Esophagus squamous epithelium (tissue), 5 donors: ENCODE measurements at places on chromosomes 12 and 14. TPM values are rescaled to one million over a fixed set of nuclear protein-coding genes. Genes with fewer than 3 reads are reported as not detected.

The KRT6A gene
- total RNA-seq: 17,128 TPM

GRCh38 chr14:103867020-103867419 lies 19.6 kb upstream of the PPP1R13B start:
- DNase-seq: no peak
- H3K4me3 ChIP-seq: no peak overlapping the region
- no peaks in the 10 kb centered on the region for H3K27me3 ChIP-seq
- no peaks in the 10 kb centered on the region for H3K36me3 ChIP-seq

The ANG gene
- total RNA-seq: 15.1 TPM

GRCh38 chr12:57891542-57892228 lies 45.2 kb upstream of the CTDSP2 start:
- no peaks in the 10 kb centered on the region for H3K36me3 ChIP-seq
- H3K27ac ChIP-seq: peak overlapping the region; percentile 92
- H3K4me1 ChIP-seq: peaks cover 92% of the 10 kb centered on the region
- H3K27me3 ChIP-seq: no peaks in the 10 kb centered on the region
- H3K4me3 ChIP-seq: no peak overlapping the region

DNA sequence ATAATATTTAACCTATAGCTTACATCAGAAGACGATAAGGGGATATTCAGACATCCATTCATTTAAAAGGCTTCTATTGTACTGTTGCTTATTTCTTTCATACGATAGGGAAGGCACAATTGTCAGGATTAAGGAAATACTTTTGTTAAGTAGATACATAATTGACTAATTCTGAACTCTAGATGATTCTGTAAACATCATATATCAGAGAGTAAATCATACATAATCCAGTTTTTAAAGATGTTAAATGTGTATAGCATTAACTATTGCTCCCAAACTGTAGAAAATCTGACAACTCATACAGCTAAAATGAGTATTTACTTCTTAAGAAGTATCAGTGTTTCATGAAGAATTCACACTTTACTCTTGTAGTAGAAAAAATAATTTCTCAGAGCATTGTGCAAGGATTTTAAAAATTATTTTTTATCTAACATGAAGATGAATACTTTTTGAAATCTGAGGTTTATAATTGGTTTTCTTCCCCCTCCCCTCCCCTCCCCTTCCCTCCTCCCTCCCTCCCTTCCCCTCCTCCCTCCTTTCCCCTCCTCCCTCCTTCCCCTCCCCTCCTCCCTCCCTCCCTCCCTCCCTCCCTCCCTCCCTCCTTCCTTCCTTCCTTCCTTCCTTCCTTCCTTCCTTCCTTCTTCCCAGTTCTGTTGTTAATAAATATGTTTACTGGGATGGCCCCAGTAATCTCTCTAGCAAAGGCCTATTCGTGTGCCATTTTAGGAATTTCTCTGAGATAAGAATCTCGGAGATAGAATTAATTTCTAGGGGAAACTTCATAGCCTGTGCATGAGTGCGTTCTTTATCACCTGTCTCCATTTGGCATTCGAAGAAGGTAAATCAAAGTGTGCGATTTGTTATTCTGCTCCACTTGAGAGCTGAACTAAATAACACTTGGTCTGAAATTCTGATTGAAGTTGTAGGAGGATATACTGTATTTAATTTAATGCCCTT lies 2.3 kb downstream of the NPAS3 start:
- H3K36me3 ChIP-seq: no peaks in the 10 kb centered on the region
- H3K4me3 ChIP-seq: peak overlapping the region; percentile 81
- H3K4me1 ChIP-seq: peaks cover 25% of the 10 kb centered on the region

DNA sequence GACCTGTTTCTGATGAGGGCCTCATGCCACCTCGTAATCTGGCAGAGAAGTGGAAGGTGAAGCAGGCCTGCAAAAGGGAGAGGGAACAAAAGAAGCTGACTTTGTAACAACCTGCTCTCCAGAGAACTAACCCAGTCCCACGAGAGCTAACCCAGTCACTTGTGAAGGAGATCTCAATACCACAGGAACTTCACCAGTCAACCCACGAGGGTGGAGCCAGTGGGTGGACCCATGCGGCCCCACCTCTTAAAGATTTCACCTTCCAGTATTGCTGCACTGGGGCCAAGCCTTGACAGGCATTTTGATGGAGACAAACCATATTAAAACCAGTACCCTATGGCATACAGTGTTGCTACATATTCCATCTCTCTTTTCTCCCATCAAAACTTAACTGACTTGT lies 55.1 kb downstream of the SERPINA10 start:
- H3K4me1 ChIP-seq: no peaks in the 10 kb centered on the region
- DNase-seq: no peak
- no peak overlapping the region for H3K4me3 ChIP-seq
- H3K27me3 ChIP-seq: no peaks in the 10 kb centered on the region
- no peak overlapping the region for H3K27ac ChIP-seq
- no peaks in the 10 kb centered on the region for H3K36me3 ChIP-seq

- DNase-seq: no peak
- H3K27ac ChIP-seq: no peak overlapping the region
- H3K4me1 ChIP-seq: no peaks in the 10 kb centered on the region
- H3K36me3 ChIP-seq: no peaks in the 10 kb centered on the region
- no peaks in the 10 kb centered on the region for H3K27me3 ChIP-seq
These were observed 477.5 kb downstream of the RAD51B start for GRCh38 chr14:68297039-68297438.

GRCh38 chr12:6262623-6263022 lies 47.9 kb upstream of the PLEKHG6 start:
- H3K4me1 ChIP-seq: peaks cover 34% of the 10 kb centered on the region
- H3K4me3 ChIP-seq: no peak overlapping the region
- no peaks in the 10 kb centered on the region for H3K27me3 ChIP-seq

The MFAP5 gene
- total RNA-seq: 27.7 TPM

DNA sequence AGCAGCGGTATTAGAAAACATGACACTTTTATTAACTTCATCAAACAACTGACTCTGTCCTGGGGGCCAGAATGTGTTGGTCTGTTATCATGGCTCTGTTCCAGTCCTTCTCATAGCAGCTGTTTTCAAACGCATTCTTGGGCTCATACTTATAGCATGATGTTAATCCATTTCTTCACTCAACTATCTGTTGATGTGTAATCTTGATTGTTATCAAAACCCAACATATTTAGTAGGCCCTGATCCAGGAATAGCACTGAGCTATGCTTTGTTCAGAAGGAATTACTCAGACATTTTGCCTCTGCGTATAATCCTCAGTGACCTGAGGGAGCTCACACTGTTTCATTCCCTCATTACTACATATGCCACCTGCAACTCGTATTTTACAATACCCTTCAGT lies 315.9 kb downstream of the BMP4 start:
- H3K27me3 ChIP-seq: no peaks in the 10 kb centered on the region
- no peak for DNase-seq
- H3K27ac ChIP-seq: no peak overlapping the region

GRCh38 chr12:3698218-3698974 lies 54.5 kb downstream of the CRACR2A start:
- no peak overlapping the region for H3K27ac ChIP-seq
- no peaks in the 10 kb centered on the region for H3K27me3 ChIP-seq
- peaks cover 4% of the 10 kb centered on the region for H3K36me3 ChIP-seq
- H3K4me3 ChIP-seq: no peak overlapping the region
- no peak for DNase-seq
- H3K4me1 ChIP-seq: no peaks in the 10 kb centered on the region

DNA sequence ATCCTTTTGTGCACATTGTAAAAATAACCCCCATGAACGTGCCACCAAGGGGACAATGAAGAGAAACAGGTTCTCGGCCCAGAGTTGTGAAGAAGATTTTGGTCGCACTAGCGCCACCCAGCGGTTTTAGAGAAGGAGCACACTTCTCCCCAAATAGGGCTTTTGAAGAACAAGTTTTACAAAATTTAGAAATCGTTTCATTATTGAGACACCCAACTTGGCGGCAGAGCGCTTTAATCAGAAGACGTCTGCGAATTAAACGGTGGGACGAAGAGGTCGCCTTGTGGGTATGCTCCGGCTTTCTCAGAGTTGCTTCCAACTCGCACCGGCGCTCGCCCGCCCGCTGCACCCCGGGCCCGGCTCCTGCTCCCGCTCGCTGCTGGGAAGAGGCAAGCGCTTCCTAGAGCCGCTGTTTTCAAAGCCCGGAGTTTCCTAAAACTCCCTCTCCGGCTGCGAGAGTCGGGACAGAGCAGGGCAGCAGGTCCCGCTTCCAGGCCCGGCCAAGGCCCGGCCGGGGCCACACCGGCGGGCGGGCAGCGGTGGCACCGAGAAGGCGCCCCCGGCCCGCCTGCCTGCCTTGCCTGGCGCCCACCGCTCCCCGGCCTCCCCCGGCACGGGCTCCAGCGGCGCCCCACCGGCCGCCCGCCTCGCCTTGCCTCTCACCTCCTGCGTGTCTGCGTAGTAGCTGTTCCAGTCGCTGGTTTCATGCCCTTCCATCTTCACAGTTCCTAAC lies 645 bp downstream of the FOXA1 start:
- DNase-seq: no peak
- no peaks in the 10 kb centered on the region for H3K36me3 ChIP-seq
- H3K27ac ChIP-seq: peak overlapping the region; percentile 89
- H3K27me3 ChIP-seq: peaks cover 99% of the 10 kb centered on the region
- H3K4me1 ChIP-seq: peaks cover 70% of the 10 kb centered on the region
- peak overlapping the region; percentile 64 for H3K4me3 ChIP-seq

GRCh38 chr14:105146976-105147635 lies 21.5 kb downstream of the JAG2 start:
- no peak overlapping the region for H3K4me3 ChIP-seq
- H3K27ac ChIP-seq: no peak overlapping the region
- H3K27me3 ChIP-seq: no peaks in the 10 kb centered on the region
- no peak for DNase-seq
- no peaks in the 10 kb centered on the region for H3K4me1 ChIP-seq

DNA sequence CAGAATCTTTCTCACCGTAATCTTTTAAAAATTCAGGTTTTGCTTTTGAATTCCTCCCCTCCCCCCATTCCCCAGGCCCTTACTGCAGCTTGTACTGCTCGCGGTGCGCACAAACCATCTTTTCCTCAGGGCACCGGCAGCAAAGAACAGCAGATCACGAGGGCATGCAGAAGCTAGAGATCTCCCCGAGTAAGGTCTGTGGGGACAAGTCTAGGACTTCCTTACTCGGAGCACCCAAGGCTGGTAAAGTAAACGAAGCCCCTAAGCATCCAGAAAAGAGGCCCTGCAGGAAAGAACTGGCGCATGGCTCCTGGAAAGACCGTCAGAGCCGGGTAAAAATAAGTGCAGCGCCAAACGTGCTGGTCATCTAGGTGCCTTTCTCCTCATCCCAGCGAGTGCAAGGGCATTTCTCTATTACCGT lies 727 bp downstream of the LDHB start:
- H3K4me1 ChIP-seq: peaks cover 35% of the 10 kb centered on the region
- peak overlapping the region; percentile 92 for H3K27ac ChIP-seq
- no peaks in the 10 kb centered on the region for H3K36me3 ChIP-seq
- no peak for DNase-seq
- H3K27me3 ChIP-seq: no peaks in the 10 kb centered on the region

The KRT81 gene
- total RNA-seq: not detected

The GLS2 gene
- 4.9 TPM for total RNA-seq

GRCh38 chr12:116365114-116365513 lies 87.6 kb upstream of the MED13L start:
- H3K27ac ChIP-seq: no peak overlapping the region
- H3K27me3 ChIP-seq: no peaks in the 10 kb centered on the region
- H3K36me3 ChIP-seq: no peaks in the 10 kb centered on the region
- no peaks in the 10 kb centered on the region for H3K4me1 ChIP-seq

- H3K27ac ChIP-seq: no peak overlapping the region
- DNase-seq: no peak
- no peak overlapping the region for H3K4me3 ChIP-seq
- H3K4me1 ChIP-seq: no peaks in the 10 kb centered on the region
These were observed 544.7 kb downstream of the ETNK1 start for GRCh38 chr12:23169696-23170013.

GRCh38 chr14:65423982-65424381 lies 11.5 kb downstream of the FUT8 start:
- no peak overlapping the region for H3K27ac ChIP-seq
- H3K27me3 ChIP-seq: no peaks in the 10 kb centered on the region
- no peak overlapping the region for H3K4me3 ChIP-seq

DNA sequence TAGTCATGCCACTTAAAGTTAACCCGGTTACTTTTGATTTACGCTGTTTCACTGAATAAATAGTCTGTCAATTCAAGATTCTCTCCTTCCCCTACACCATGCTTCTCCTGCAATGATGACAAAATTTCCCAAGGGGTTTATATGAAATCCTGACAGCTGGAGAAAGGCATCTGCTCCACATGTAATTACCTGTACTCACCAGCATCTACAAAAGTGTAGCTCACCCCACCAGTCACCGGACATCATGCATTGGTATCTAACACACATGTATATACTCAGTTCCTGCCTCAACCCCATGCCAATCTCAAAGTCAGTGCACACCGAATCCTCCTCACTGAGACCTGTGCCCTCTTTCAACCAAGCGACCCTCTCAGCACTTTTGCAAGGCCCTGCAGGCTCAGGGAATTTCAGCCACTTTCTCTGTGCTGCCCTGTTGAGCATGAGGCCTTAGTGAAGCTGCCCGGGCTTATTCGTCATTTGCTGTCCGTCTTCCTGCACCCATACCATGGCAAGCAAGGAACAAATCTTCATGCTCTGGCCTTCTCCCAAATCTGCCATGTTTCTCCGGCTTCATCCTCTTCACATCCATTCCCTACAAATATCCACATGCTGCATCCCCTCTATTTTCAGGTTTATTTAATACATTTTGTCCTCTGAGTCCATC lies 131.6 kb downstream of the SEC23A start:
- no peak overlapping the region for H3K27ac ChIP-seq
- no peaks in the 10 kb centered on the region for H3K4me1 ChIP-seq
- no peak for DNase-seq
- no peaks in the 10 kb centered on the region for H3K36me3 ChIP-seq
- H3K27me3 ChIP-seq: no peaks in the 10 kb centered on the region
- H3K4me3 ChIP-seq: no peak overlapping the region

DNA sequence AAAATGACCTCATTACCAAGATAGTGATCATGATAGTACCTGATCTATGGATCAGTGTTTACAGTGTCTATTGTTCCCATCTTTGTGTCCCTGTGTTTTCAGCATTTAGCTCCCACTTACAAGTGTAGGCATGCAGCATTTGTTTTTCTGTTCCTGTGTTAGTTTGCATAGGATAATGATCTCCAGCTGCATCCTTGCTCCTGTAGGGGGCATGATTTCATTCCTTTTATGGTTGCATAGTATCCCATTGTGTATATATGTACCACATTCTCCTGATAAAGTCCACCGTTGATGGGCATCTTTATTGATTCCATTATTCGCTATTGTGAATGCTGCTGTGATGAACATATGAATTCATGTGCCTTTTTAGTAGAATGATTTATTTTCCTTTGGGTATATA lies 215.4 kb upstream of the NAV3 start:
- no peak overlapping the region for H3K27ac ChIP-seq
- H3K4me3 ChIP-seq: no peak overlapping the region
- no peaks in the 10 kb centered on the region for H3K36me3 ChIP-seq

The ENDOU gene
- 112 TPM for total RNA-seq

- DNase-seq: no peak
- no peak overlapping the region for H3K4me3 ChIP-seq
- no peak overlapping the region for H3K27ac ChIP-seq
- H3K36me3 ChIP-seq: no peaks in the 10 kb centered on the region
- H3K27me3 ChIP-seq: no peaks in the 10 kb centered on the region
These were observed 33.0 kb downstream of the BEGAIN start for GRCh38 chr14:100554082-100554677.

GRCh38 chr12:47383942-47384341 lies 304.2 kb upstream of the AMIGO2 start:
- H3K27ac ChIP-seq: no peak overlapping the region
- H3K27me3 ChIP-seq: no peaks in the 10 kb centered on the region
- DNase-seq: no peak
